IPS DF 19.7 (cell line): ENCODE measurements at places on chromosomes 5 and 9.

- no peak for DNase-seq
These were observed 11.5 kb upstream of the IRX2 start for GRCh38 chr5:2762744-2763532.

DNA sequence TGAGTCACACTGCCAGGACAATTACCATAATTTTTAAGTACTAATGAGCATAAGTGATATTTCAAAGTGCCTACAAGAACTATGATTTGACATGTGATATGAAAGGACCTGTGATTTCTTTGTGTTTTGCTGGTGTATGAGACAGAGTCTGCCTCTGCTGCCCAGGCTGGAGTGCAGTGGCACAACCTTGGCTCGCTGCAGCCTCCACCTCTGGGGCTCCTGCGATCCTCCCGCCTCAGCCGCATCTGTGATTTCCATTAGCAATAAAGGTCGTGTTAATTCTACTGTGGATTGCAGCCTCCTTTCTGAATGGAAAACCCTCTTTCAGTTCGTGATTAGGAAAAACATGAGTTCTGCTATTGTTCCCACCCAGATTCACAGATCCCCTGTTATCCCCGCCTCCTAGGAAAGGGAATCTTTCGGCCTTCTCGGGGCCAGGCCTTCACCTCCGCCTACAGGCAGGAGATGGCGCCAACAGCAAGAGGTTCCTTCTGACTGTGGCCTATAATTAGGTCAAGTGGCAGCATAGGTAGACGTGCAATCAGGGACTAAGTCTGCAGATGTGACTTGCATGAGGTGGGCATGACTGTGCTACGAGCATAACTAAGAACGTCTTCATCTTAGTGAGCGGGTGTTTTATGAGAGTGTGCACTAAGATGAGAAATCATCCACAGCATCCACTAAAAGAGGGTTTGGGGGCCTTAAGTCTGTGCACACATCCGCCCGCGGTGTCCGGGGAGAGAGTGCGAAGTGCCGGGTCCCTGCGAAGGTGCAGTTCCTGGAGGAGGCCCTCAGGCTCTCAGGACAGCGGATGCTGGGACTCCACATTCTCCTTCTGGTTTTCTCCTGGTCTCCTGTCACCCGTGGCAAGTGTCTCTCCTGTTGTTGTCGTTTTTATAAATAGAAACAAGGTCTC lies 23.1 kb downstream of the TRIM7 start:
- no peak for DNase-seq

DNA sequence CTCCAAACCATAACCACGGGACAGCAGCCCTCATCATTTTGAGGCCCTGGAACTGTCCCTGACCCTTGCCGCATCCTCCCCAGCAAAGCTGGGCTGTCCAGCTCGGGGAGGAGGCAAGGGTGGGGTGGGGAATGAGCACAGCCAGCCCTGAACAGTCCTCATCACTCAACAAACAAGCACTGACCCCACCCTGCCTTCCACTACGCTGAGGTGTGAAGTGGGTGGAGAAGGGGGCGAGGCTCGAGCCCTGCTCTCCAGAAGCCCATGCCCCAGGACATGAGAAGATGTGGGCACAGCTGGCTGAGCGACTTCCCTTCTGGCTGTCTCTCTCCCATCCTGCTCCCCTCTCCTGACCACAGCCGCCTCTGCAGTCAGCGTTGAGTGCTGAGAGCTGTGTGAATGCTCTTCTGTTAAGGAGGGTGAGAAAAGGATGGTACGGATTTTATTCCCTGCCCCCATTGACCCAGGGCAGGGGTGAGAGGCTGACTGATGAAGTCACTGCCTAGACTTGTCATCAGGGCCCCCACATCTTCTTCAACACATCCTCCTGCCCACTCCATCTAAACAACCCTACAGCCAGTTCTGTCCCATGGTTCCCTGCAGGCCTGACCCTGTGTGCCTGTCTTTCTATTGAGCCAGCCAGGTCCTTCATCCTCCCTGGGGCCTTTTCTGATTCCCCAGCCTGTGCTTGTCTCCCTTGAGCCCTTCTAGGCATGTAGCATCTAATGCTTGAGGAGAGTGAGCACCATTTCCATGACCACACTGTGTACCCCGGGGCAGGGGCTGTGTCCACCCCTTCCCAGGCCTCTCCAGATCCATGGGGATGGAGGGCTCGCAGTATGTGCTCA lies 276.0 kb downstream of the FSTL4 start:
- no peak for DNase-seq

DNA sequence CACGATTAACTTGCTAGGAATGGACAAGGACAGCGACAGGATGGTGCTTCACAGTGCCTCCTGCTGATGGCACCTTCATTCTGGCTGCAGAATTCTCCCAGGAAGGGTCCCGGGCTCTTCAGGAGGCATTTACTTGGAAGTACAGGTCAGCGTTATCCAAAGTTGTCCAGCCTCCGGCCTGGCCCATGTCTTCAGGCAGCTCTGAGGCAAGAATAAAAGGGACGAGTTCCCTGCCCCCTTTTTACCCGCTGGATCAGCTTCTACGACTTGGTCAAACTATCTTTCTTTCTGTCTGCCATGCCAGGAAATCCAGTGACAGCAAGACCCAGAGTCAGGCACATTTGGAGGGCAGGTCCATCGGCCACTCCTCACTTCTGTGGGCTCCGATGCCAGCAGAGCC lies 23.4 kb upstream of the GABBR2 start:
- no peak for DNase-seq

- DNase-seq = no peak
These were observed 339.5 kb downstream of the BNC2 start for GRCh38 chr9:16530669-16531642.

DNA sequence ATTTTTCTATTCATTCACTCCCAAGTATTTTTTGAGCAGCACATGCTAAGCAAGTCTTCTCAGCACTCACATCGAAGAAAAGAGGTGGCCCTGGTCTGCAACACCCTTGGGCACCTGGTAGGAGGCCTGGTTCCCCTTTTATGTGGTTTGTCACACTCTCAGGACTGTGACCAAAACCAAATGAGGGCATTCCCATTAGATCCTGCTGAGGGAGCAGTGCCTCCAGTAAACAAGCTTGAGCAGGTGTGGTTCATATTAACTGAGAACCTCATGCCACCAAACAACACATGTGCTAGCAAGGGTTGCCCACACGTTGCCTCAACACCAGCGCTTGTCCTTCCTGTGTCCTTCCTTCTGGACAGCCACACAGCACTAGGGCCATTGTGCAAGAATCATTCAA lies 26.9 kb upstream of the SYK start:
- DNase-seq = no peak

GRCh38 chr9:120397453-120397852 lies 182.5 kb downstream of the CDK5RAP2 start:
- no peak for DNase-seq

DNA sequence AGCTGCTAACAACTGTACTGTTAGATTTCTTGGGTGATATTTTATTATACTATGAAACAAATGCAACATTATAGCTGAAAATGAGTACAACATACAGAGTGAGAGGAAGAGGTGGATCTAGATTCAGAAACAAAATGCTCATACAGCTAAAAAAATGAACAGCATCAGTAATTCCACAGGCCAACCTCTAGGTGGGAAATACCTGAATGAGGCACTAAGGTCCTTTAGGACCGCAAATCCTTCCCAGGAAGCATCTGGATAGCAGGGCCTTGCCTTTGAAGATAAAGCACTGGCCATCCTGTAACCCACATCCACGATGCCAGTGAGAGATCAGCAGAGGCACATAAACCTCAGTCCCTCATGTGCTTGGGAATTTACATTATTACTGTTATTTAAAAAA lies 310.8 kb downstream of the YTHDC2 start:
- DNase-seq = no peak

DNA sequence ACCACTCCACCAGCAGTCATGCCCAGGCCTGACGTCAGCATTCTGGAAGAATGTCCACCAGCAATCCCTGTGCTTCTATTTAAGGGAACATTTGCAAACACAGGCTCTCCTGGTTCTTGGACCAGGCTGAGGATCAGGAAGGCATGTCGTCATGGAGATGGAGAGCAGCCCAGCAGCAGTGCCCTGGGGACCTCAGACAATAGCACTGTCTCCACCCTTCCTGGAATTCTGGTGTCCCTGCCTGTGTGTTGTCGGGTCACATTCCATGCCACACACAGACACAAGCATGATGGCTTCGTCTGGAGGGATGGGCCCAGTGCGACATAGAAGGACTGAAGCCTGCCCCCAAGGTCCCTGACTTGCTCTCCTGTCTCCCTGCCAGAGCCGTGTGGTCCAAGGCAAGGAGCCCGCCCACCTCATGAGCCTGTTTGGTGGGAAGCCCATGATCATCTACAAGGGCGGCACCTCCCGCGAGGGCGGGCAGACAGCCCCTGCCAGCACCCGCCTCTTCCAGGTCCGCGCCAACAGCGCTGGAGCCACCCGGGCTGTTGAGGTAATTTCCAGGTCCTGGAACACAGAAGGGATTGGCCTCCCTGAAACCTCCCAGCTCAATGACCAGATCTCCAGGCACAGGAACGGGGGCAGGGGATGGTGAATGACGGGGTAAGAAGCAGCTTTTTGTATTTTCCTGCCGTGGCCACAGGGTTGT lies 43.8 kb downstream of the STOM start:
- DNase-seq = no peak

DNA sequence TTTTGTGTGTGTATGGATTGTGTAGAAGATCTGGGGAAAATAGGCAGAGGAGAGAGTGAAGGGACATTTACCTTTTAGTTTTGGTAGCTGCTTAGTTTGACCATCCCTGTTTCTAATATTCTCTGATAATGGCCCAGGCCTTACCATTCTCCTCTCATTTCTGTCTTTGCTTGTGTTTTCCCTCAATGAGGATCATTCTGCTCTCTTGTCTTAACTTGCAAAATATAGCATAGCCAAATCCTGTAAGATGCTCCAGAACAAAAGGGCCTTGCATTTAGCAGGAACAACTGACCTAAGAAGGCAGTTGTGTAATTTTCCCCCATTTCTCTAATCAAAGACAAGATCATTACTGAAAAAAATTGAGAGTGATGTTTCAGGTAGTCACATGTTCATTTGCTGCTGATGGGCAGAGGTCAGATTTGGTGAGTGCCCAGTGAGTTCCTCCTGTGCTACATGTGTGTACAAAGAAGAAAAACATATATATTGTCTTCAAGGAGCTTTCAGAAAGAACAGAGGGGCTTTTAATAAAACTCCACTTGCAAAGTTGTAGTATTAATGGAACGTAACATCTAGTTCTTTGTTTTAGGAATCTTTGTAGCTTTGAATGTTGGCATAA lies 139.5 kb downstream of the KDM4C start:
- no peak for DNase-seq

DNA sequence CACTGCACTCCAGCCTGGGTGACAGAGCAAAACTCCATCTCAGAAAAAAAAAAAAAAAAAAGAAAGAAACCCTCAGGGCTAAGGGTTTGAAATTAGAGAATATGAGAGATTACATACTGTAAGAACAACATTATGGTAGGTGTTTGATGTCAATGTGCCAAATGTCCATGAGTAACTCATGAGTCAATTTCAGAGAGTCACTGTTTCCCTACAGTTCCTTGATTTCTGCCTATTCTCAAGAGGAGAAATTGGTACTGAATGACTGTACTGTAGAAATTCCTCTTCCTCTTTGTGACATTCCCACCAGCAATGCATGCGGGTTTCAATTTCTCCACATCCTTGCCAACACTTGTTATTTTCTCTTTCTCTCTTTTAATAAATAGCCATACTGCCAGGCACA lies 35.2 kb downstream of the MARVELD2 start:
- DNase-seq = no peak

DNA sequence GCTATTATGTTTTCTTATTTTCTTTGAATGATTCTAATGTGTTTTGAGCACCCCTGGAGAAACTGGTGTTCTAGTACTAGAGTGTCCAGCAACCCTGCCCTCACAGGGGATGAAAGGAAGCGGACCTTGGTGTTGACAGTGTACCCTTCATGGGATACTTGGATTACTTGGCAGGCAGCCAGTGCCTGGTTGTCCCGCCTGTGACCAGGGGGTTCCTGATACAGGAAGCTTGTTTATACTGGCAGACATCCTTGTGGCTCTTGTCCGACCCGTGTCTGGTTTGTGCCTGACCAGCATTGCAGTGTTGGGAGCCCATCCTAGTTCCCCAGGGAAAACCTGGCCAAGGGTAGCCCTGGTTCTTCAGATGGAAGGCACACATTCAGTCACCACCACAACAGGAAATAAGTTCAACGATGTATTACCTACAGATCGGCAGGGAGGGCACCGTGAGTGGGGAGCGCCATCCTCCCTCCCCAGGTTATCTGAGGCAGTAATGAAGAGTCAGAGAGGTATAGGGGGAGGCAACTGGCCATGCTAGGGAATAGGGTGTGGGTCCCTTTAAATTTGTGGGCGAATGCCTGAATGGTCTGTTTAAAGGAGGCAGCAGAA lies 47.3 kb downstream of the CACNA1B start:
- DNase-seq = no peak

DNA sequence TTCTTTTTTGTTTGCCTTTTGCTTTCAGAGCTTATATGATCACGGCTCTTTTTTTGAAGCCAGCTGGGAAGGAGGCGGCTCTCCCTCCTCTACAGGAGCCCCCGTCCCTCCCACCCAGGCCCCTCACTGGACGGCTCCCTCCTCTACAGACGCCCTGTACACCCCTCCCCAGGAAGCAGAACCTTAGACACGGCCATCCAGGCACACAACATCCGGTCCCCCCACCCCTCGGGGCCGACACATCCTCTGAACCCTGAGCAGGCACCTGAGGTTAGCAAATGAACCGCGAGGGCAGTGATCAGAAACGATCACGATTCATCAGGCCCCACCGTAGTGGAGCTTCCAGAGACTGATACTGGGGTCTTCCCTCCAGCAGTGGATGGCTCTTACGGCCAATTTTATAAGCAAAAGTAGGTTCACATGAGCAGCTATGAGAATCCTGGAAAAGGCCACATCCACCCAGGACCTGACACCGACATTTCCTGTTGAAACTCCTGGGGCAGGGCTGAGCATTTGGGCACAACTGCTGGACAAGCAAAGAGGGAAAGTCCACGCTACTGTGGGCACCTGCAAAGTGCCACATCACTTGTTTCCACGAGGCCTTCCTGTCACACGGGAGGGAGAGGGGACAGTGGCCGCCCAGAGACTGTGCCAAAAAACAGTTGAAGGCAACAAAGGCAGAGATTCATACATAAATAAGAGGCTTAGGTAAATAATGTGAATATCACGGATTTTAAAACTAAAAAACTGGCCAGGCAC lies 78.9 kb downstream of the SEMA4D start:
- no peak for DNase-seq

DNA sequence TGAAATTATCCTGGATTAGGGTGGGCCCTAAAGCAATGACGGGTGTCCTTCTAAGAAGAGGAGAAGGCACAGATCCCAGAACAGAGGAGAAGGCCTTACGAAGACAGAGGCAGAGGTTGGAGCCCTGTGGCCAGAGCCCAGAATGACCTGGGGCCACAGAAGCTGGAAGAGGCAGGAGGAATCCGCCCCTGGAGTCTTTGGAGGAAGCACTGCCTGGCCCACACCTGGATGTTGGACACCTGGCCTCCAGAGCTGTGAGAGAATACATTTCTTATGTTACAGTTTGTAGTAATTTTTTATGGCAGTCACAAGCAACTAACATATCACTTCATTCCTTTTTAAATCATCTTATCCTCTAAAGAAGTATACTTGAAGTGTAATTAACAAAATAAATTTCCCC lies 8.5 kb downstream of the MRPL36 start:
- no peak for DNase-seq
